ENCODE measurements at places on chromosomes 1 and 21. TPM values are rescaled to one million over a fixed set of nuclear protein-coding genes. Genes with fewer than 3 reads are reported as not detected.

TMEM81 gene
- polyA plus RNA-seq: 0.36 TPM

LCE1E gene
- polyA plus RNA-seq: not detected

LRRC7 gene
- polyA plus RNA-seq: not detected

SERPINC1 gene
- polyA plus RNA-seq: not detected

HJV gene
- polyA plus RNA-seq: not detected

SYNJ1 gene
- polyA plus RNA-seq: 4.0 TPM

MXRA8 gene
- polyA plus RNA-seq: not detected

KLHL20 gene
- polyA plus RNA-seq: 8.2 TPM

- no peak for DNase-seq
- H3K36me3 ChIP-seq: peaks cover 44% of the 10 kb centered on the region
- H3K27me3 ChIP-seq: no peaks in the 10 kb centered on the region
- H3K4me3 ChIP-seq: peak overlapping the region; percentile 98
- H3K4me1 ChIP-seq: peaks cover 39% of the 10 kb centered on the region
These were observed 709 bp downstream of the TNFRSF14 start for GRCh38 chr1:2556678-2557481.

DNA sequence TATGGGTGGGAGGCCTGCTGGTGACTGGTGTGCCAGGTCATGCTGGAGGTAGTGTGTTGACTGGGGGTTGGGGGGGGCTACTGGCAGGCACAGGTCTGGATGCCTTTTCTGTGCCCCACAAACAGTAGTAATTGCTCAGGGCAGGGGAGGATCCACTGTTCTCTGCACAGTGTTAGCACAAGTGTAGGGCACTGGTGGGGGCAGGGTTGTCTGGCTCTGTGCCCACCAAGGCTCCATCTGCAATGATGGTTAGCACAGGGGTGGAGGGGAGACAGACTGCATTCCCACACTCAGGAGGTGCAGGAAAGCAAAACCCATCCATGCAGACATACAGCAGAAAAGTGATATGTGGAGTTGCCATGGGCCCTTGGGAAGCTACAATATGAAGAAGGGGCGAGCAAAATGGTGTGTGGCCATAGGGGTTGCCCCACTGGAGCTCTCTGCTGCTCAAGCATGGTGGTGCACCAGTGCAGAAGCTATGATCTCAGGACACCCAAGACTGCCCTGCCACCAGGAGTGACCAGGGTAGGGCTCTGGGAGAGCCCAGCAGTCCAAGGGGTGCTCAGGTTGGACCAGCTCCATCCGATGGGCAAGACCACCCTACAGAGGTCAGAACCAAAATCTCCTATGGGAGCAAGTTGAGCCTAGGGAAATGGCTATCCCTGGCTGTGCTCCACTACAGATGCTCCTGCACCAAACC lies 122.2 kb upstream of the KCTD3 start:
- H3K4me1 ChIP-seq: no peaks in the 10 kb centered on the region
- no peak overlapping the region for H3K27ac ChIP-seq
- H3K4me3 ChIP-seq: no peak overlapping the region
- H3K27me3 ChIP-seq: no peaks in the 10 kb centered on the region
- H3K36me3 ChIP-seq: no peaks in the 10 kb centered on the region

DNA sequence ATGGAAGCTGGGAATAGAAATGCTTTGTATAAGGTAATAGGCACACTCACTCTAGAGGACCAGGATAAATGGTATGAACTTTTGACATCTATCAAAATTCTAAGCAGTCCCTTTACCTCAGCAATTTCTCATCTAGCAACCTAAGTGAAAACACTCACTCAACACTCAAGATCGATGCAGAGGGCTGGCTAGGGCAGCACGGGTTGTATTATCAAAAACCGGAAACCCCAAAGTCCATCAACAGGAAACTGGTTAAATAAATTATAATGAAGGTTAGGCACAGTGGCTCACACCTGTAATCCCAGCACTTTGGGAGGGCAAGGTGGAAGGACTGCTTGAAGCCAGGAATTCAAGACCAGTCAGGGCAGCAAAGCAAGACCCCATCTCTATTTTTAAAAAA lies 9.4 kb downstream of the USP48 start:
- H3K36me3 ChIP-seq: no peaks in the 10 kb centered on the region
- no peaks in the 10 kb centered on the region for H3K27me3 ChIP-seq
- peaks cover 71% of the 10 kb centered on the region for H3K4me1 ChIP-seq
- H3K27ac ChIP-seq: peak overlapping the region; percentile 74

- no peaks in the 10 kb centered on the region for H3K36me3 ChIP-seq
- H3K4me3 ChIP-seq: no peak overlapping the region
- H3K27ac ChIP-seq: no peak overlapping the region
These were observed 188.6 kb downstream of the GREM2 start for GRCh38 chr1:240423246-240423924.

- no peaks in the 10 kb centered on the region for H3K36me3 ChIP-seq
These were observed 70.1 kb upstream of the ESRRG start for GRCh38 chr1:216793303-216793702.

DNA sequence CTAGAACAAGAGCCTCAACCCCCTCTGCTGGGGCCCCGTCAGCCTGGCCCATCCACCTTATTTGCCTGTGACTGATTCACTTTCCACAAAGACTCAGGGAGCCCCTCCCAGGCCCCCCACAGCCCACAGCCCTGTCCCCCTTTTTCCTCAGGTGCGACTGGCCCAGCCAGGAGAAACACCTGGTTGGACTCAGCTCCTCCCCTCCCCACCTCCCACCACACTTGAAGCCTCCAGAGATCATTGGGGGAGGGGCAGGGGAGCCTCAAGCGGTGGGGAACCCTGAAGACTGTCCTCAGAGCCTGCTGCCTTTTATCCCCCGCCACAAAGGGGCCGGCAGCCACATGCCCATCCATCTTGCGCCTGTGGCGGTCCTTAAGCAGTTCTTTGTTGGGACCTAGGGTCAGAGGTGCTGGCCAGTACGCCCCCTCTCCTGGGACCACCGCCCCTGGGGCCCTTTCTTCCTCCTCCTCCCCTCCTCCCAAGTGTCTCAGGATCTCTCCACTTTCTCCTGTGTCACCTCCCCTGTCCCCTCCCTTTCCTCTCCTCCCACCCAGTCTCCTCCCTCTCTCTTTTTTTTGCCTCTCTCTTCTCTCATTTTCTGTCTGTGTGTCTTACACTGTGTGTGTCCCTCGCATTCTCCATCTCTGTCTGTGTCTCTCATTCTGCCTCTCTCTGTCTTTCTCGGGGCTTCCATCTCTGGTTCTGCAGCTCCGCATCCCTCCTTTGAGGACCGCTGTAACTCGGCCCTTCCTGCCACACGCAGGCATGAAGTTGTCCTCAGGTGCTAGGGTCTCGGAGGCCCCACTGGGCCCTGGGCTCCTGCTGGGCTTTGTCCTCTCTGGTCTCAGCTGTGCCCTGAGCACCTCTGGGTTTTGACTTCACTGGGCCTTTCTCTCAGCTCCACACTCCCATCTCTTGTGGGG lies 12.2 kb downstream of the CRABP2 start:
- no peak overlapping the region for H3K27ac ChIP-seq
- H3K4me3 ChIP-seq: no peak overlapping the region
- H3K4me1 ChIP-seq: peaks cover 2% of the 10 kb centered on the region
- peaks cover 66% of the 10 kb centered on the region for H3K27me3 ChIP-seq

All from CD14-positive monocyte (primary cell).